ENCODE measurements at places on chromosomes 5 and 9.

DNA sequence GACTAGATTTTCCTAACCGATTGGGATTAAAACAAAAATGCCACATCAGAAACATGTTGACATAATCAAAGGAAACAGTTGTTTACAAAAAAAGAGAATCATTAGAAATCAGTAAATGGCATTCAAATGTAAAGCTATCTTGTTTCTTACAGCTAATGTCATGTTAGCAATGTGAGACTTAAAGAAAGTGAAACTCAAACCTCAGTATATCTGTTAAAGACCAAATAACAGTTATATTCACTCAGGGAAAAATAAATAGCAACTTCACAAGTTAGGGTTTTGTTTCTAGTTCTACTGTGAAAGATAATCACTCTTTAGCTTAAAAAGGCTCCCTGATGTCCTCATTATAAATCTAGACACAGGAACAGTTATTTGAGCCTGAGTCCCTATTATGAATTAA, 189.3 kb upstream of the EFNA5 start:
- no peak for DNase-seq

- peak; percentile 58 for DNase-seq
Observed at GRCh38 chr9:98081477-98082219, 25.1 kb downstream of the NANS start.

DNA sequence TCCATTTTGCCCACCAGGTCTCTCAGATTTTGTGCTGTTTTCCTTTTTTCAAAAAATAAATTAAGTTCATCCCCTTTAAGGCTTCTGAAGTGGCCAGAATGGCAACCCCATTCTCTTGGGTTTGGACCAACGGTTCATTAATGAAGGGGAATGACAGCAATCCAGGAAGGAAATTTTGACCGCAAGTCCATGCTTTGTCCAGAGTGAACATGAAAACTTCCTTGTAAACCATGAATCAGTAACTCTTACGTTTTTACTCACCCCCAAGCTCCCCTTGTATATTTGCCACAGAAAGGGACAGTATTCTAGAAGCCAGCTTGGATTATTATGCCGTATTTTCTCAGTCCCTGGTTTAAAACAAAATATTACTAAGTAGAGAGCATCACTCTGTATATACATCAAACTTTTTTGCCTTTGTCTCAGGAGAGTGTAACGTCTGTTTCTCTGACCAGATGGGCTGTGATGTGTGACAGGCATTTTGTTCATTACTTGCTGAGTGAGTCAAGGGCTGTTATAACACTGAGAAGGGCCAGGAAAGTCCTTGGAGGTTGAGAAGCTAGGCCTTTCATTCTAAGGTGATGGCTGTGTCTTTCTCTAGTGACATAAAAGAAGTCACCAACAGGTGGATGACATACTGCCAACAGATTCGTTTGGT, 148.2 kb downstream of the SMARCA2 start:
- no peak for DNase-seq

GRCh38 chr5:21173036-21173435, 1185.0 kb upstream of the CDH18 start:
- no peak for DNase-seq

- DNase-seq: no peak
Observed at GRCh38 chr9:121577166-121577565, 74.3 kb upstream of the DAB2IP start.

DNA sequence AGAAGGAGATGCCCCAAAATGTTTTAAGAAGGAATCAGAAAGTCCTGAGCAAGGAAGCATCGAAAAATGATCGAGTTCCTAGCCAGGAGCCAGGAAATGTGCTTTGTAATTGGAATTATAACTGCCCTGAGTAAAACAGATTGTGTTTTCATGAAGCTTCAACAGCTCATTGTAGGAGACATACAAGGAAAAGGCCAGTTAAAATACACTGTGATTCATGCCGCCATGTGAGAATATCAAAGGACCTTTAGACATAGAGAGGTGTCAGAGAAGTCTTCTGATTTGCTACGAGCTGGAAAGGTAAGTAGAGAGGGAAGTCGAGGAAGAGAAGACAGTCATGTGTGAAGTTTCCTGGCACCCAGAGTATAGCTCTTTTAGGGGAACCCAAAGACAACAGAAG, 60.9 kb downstream of the NR3C1 start:
- DNase-seq: no peak

- no peak for DNase-seq
Observed at GRCh38 chr5:105730982-105731381, 1939.8 kb downstream of the EFNA5 start.

GRCh38 chr5:142024771-142025304, 12.0 kb upstream of the GNPDA1 start:
- DNase-seq: peak; percentile 76

DNA sequence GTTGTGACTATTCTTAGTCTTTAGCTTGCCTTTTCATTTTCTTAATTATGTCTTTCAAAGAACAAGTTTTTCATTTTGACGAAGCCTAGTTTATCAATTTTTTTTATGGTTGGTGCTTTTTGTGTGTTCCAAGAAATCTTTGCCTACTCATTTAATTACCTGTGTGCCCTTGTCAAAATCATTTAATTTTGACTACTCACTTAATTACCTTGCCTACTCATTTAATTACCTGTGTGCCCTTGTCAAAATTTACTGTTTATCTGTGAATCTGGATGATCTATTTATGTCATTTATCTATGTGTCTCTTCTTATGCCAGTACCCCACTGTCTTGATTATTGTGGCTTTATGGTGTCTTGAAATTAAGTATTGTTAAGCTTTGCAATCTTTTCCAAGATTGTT, 63.9 kb downstream of the MTAP start:
- DNase-seq: no peak

DNA sequence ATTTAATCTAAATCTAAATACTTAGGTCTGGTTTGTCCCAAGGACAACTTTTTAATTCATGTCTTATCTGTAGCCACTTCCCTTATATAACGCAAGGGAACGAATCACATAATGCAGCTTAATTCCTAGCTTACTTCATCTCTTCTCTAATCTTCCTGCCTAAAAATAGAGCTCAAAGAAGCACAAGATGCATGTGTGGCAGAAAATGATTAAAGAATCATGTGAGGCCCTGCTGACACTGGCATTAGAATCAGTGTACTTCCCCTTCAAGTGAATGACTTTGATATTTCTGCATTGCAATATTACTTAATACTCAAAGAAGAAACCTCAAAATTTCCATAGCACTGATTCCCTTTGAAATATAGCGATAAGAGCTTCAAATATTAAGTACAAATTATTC, 317.9 kb upstream of the FTMT start:
- no peak for DNase-seq

Measured in kidney capillary endothelial cell (primary cell).